ENCODE measurements at places on chromosomes 4 and X. TPM values are rescaled to one million over a fixed set of nuclear protein-coding genes. Genes with fewer than 3 reads are reported as not detected.

DNA sequence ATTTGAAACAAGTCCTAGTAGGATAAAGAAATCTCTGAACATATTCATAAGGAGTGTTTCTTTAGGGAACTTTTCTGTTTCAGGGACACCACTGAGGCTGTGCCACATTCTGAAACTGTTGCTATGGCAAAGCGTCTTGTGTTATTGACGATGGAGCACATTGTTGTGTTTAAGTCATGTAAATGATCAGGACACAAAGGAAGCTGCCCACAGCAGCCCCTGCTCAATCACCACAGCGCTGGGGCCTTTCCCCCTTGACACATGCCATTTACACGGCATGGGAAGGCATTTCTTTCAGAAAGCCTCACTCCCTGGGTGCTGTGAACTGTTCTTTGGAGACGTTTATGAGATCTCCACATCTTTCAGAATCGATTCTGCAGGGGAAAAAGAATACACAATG is 39.8 kb upstream of the MID1 start:
- no peaks in the 10 kb centered on the region for H3K27me3 ChIP-seq
- H3K4me3 ChIP-seq: no peak overlapping the region
- H3K36me3 ChIP-seq: no peaks in the 10 kb centered on the region
- H3K4me1 ChIP-seq: no peaks in the 10 kb centered on the region

DNA sequence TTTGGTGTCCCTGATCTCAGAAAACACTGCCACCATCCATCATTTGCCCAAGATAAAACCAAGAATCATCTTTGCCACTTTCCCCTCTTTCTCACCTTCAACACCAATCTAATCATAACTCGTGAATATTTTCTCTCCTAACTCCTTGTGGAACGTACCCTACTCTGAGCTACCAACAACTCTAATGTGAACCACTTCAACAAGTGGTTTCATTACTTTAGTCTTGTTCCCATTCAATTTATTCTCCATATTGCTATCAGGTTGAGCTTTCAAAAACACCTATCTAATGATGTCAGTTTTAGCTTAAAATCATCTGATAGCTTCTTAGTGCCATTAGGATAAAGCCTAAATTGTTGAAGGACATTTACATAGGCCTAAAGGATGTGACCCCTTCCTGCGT is 39.8 kb upstream of the CXorf38 start:
- DNase-seq: no peak
- no peak overlapping the region for H3K4me3 ChIP-seq
- H3K27ac ChIP-seq: no peak overlapping the region
- peaks cover 7% of the 10 kb centered on the region for H3K36me3 ChIP-seq

DNA sequence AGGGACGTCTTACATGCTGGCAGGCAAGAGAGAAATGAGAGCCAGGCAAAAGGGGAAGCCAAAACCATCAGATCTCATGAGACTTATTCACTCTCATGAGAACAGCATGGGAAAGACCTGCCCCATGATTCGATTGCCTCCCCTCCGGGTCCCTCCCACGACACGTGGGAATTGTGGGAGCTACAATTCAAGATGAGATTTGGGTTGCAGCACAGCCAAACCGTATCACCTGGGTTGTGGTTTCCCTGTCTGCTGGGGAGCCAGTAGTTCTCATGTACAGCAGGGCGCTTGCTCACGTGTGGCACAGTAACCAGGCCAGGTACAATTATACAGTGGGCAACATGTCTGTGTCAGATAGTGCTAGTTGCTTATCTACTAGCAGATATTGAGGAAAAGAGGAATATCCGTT is 11.1 kb upstream of the RS1 start:
- no peak overlapping the region for H3K27ac ChIP-seq
- H3K4me3 ChIP-seq: no peak overlapping the region
- H3K27me3 ChIP-seq: no peaks in the 10 kb centered on the region
- DNase-seq: no peak
- H3K4me1 ChIP-seq: no peaks in the 10 kb centered on the region
- H3K36me3 ChIP-seq: no peaks in the 10 kb centered on the region

Gene FGA
- not detected for total RNA-seq

Gene MAP3K15
- total RNA-seq: not detected

Gene ATOH1
- not detected for total RNA-seq
